PC-9 (cell line): ENCODE measurements at places on chromosomes 2 and 18. TPM values are rescaled to one million over a fixed set of nuclear protein-coding genes. Genes with fewer than 3 reads are reported as not detected.

The KCNE4 gene
- 0.11 TPM in 1 of 2 replicates, not detected in the other for total RNA-seq

The RAMP1 gene
- 48.5 and 48.7 TPM in 2 replicates for total RNA-seq

The ZBTB7C gene
- total RNA-seq, result not detected in 2 replicates

The SPDYA gene
- 1.9 and 3.0 TPM in 2 replicates for total RNA-seq

The APLF gene
- 3.9 and 4.5 TPM in 2 replicates for total RNA-seq

The SCLY gene
- 33.9 and 40.0 TPM in 2 replicates for total RNA-seq

The IL1RL1 gene
- total RNA-seq, result 0.55 and 1.7 TPM in 2 replicates

The EFR3B gene
- total RNA-seq, result 0.20 TPM in 1 of 2 replicates, not detected in the other

The CHRNG gene
- total RNA-seq, result not detected in 2 replicates

The ACVR1 gene
- 8.6 and 8.9 TPM in 2 replicates for total RNA-seq

The GPR17 gene
- not detected in 2 replicates for total RNA-seq

The TEKT4 gene
- 0.15 TPM in 1 of 2 replicates, not detected in the other for total RNA-seq

The FNDC4 gene
- total RNA-seq, result 5.3 and 6.3 TPM in 2 replicates
